Nephron progenitor cell (in vitro differentiated cells): ENCODE measurements at places on chromosomes 6 and 20.

DNA sequence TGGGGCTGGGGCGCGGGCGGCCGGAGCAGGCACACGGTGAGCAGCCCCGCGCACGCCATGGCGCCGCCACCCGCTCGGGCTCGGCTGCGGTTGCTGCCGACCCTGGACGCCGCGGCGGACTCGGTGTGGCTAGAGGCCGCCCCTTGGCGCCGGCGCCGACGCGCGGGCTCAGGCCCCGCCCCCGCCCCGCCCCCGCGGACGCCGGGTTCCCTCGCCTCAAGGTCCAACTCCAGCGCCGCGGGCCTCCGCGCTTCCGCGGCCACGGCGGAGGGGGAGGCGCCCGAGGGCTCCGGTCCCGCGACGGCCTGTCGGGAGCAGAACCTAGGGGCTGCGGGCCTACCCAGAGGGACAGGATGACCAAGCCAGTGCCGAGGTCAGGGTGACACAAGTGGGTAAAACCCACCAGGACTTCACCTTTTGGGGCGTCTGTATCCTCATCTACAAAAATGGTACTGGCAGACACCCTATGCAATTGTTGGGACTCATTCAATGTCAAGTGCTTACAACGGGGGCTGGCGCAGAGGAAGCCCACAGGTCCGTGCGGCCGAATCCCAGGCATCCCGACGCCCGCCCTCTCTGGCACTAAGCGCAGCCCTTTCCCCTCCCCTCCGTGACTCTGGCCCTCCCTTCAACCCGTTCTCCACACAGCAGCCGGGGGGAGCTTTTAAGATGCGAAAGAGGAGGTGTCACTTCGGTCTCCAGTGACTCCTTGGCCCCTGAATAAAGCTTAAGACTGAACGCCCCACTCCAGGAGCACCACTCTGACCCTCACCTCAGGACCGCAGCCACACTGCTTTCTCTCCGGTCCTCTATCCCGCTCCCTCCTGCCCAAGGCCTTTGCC is at the start of gene NECAB3:
Gene NECAB3 (minus strand): TSS at position 135 of the 842 bp plus-strand sequence. CDS start 76 bp downstream, at position 59.
- DNase-seq, result peak; percentile 88

GRCh38 chr20:16057651-16058050 is 515.6 kb downstream of the KIF16B start:
- DNase-seq, result no peak

DNA sequence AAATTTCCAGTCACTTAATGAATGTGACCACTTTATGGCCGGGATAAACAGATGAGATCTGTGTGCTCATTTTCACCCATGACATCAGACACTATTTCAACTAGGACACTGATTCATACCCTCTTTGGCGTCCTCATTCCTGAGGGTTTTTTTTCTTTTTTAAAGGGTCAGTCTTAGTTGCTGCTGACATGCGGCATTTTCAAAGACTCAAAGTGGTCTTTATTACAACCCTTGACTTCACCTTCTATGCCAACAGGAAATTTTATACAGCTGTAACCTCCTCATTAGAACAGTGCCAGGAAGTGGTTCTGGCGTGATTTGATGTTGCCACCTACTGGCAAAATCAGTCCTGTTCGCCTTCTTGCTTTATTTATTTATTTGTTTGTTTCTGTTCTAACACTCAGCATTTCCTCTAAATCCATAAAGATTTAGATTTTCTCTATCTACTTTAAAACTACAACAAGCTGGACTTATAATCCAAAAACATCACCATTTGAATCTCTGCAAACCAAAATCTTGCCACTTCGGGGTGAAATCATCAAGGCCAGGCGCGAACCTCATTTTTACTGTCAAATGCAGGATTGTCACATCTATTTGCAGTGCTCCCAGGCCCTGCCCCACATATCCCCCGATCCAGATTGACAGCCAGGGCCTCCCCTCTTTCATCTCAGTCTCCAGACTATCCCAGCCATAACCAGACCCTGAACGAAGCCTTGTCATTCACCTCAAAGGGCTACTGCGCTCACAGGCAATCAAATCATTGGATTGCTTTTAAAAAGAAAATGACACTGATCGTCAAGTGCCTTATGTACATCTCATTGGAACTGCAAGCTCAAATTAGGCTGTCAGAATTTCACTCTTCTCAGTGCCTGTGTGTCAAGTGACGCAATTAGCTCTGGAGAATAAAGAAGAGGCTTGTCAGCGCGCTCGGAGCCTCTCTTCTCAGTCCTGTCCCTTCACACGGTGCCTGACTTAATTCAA is 77.5 kb downstream of the C6orf118 start:
- DNase-seq, result peak; percentile 18

GRCh38 chr6:4615891-4616290 is 160.3 kb upstream of the CDYL start:
- DNase-seq, result no peak

GRCh38 chr6:20211037-20211940 is 980 bp downstream of the MBOAT1 start:
- DNase-seq, result no peak

DNA sequence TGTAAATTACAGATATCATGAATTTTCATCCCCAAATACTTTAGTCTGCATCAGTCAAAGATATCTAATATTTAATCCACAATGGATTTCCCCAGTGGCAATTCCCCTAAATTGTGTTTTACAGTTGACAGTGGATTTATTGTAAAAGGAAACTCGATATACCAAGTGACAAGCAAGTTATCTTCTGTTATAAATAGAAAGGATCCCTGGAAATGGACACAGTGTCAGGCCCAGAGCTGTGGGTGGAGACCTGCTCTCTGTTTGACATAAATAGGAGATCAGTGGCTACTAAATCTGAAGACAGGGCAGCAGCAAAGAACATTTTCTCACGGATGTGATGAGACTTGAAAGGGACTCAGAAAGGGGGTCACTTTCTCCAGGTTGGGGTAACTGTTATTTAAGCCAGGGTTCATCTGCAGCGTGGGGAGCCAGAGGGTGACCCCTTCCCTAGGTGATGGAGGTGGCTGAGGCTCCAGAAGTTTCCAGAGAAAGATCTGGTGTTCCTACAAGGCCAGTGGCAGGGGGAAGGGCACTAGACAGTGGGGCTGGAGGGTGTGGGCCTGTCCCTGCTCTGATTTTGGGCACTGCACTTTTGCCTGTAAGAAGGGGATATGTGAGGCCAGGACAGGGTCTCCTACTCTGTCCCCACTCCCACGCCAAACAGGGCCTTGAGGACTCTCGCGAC is 12.3 kb upstream of the FAM110A start:
- no peak for DNase-seq

DNA sequence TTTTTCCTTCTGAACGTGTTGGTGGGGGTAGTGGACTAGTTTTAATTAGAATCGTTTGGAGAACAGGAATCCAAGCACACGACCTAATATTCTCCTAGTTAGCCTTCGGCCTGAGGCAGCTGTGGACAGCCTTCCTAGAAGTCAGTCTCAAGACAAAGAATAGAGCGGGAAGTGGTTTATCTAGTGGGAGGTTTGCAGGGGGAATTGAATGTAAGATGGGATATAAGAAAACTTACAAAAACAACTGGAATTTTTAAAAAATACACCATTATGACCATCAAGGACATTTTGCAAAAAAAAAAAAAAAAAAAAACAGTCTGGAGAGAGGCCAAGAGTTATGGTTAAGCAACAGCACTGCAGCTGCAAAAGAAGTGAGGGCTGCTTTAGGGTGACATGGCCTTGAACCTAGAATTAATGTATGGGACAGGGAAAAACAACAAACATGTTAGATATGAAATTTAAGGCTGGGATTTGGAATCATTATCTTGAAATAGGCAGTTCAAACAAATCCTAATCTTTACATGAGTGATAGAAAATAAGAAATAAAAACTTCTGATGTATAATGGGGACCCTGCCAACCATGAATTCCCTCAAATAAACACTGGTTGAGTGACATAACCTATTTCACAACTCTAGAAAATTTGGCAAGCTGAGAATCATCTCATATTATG is 40.2 kb downstream of the PLAGL1 start:
- DNase-seq, result no peak

GRCh38 chr6:36120539-36120938 is 9.8 kb upstream of the MAPK13 start:
- DNase-seq, result no peak

GRCh38 chr6:156564807-156565149 is 212.4 kb upstream of the ARID1B start:
- DNase-seq, result no peak

GRCh38 chr6:127302728-127303660 is 36.3 kb downstream of the RNF146 start:
- no peak for DNase-seq

DNA sequence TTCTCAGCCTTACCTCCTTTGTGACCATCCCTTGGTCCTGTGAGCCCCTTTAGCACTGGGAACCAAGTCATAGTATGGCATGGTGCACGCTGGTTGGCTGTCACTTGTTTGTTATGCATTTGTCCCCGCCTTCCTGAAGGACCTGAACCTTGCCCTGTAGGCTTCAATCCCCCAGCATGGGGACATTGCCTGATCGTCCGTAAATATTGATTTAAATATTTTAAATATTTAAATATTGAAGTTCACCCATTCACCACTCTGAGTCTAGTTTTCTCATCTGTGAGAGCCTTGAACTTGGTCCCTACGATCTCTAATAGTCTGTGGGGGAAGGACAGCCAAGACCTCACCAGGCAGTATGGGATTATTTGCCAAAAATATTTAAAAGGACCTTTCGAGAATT is 23.8 kb upstream of the PREX1 start:
- no peak for DNase-seq

DNA sequence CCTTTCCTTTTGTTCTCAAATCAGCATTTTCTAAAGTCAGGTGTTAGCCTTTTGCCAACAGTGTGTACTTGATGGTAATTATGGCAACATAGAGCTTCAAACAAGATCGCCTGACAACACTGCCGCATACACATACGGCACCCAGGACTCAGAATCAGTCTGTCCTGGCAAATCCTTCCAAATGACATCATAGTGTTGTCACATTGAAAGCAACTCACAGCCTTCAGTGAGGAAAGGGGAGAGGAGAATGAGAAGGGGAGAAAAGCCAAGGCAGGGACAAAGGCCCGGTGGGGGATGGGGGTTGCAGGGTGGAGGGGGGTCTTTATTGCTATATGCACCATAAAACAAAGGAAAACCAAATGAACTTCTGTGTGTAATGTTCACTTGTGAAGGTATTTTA is 65.7 kb upstream of the PTGIS start:
- DNase-seq, result no peak

DNA sequence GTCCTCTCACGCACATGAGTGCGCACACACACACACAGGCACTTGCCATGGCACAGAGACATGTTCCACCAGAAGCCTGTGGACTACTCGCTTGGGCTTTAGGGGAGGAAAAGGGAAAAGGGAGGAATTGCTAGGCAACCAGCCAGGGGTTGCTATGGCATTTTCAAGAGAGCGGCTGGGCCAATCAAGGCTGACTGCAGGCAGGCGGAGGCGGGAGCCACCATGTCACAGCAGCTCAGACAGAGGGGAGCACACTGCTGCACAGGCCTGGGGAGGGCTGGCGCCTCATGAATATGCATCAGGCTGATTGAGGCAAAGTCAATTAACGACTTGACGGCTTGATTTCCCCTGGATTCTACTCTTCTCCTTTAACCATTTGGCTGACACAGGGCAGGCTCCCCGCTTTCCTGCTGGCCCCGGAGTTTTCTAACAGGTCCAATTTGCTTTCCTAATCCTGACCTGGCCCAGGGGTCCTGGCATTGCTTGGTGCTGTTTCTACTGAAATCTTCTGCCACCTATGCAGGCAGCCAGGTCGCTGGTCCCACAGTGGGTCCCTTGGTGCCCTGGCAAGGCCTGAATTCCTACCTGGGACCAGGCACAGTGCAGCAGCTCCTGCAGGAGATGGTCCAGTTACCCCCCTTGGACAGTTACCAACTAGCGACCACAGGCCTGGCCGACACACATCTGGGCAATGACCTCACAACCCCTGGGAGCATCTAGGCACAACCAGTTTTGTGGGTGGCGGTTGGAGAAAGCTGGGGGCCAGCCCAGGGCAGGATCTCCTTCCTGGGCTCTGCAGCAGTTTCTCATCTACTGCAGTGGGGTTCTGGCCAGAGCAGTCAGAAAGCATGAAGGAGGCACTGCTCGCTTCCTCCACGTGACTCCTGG is 52.1 kb downstream of the YTHDF1 start:
- DNase-seq, result no peak

DNA sequence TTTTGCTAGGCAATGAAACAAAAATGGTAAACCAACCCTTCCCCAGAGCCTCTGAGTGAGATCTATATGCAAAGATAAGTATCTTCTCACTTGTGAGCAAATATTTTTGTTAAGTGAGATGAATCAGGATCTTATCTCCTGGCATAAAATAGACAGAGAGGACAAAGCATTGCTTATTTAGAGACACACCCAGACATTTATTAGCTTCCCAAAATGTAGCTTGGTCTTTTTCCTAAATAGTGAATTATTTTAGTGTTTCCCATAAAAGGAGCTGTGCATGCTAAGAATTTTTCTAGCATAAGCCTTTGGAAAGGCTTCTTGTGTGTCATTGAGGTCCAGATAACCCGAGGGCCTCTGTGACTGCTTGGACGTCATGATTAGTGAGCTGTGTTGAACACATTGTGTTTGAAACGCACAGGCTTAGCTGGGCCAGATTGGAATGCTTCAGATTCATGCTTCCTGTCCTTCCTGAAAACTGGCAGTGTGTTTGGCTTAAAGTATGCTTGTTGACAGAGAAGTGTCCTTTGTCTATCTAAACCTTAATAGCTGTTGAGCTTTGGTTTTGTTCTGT is 16.5 kb downstream of the MTHFD1L start:
- DNase-seq, result no peak

- DNase-seq, result peak; percentile 83
Measured at GRCh38 chr6:83708970-83709747, at the start of gene SNAP91. SNAP91 (minus strand) TSS chr6:83709101; CDS start chr6:83707927, 1,174 bp downstream.

GRCh38 chr6:147999001-147999540 is 343.6 kb upstream of the SASH1 start:
- DNase-seq, result no peak

DNA sequence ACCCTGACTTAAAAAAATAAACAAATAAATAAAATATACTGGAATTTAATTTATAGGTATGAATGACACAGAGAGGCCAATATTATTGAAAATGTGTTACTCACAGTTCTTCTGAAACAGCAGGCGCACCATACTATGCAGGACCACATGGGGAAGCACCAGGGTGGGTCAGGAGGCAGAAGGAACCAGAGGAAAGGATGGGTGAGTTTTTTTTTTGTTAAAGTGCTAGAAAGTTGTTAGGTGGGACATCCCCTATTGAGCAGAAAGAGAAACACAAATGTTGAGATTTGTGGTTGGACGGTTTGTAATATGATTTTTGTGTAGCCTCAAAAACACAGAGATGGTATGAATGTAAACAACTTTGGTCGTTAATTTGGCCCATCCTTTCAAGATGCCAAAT is 26.0 kb downstream of the PTPRA start:
- DNase-seq, result no peak
